Upper lobe of right lung (tissue), 1 donor: ENCODE measurements at places on chromosomes 4 and X.

GRCh38 chr4:8140915-8141314, 17.7 kb downstream of the ABLIM2 start:
- H3K27ac ChIP-seq: no peak overlapping the region
- peaks cover 8% of the 10 kb centered on the region for H3K4me1 ChIP-seq
- H3K4me3 ChIP-seq: no peak overlapping the region
- H3K36me3 ChIP-seq: no peaks in the 10 kb centered on the region
- no peak for DNase-seq

DNA sequence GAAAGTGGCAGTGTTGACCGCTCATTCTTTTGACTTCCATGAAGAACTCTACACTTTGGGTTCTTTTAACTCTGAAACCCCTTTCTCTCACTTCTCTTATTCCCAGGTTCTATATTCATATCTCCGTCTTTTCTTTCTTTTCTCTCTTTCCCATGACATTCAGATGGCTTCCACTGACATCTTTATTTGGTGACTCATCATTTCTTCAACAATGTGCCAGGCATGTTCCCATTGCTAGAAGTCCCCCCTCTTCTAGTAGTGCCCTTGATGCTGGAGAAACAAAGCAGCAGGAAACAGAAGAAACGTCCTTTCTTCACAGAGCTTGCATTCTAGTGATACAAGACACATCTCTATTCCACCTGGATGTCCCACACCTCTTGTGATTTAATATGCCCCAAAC, 33.3 kb downstream of the PKD2 start:
- no peak overlapping the region for H3K27ac ChIP-seq
- no peaks in the 10 kb centered on the region for H3K27me3 ChIP-seq
- DNase-seq: no peak
- H3K4me3 ChIP-seq: no peak overlapping the region
- no peaks in the 10 kb centered on the region for H3K4me1 ChIP-seq

DNA sequence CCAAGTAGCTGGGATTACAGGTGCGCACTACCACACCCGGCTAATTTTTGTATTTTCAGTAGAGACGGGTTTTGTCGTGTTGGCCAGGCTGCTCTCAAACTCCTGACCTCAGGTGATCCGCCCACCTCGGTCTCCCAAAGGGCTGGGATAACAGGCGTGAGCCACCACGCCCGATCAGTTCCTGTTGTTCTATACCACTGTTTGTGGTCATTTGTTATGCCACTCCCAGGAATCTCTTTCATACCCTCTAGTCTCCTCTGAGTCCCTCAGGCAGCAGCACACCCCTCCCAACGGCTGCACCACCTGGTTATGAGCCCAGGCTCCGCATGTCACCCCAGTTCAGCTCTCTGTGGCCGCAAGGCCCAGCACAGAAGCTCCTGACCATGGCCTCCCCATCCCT, 17.5 kb upstream of the CD99 start:
- H3K27me3 ChIP-seq: no peaks in the 10 kb centered on the region
- no peak overlapping the region for H3K4me3 ChIP-seq
- H3K36me3 ChIP-seq: no peaks in the 10 kb centered on the region

DNA sequence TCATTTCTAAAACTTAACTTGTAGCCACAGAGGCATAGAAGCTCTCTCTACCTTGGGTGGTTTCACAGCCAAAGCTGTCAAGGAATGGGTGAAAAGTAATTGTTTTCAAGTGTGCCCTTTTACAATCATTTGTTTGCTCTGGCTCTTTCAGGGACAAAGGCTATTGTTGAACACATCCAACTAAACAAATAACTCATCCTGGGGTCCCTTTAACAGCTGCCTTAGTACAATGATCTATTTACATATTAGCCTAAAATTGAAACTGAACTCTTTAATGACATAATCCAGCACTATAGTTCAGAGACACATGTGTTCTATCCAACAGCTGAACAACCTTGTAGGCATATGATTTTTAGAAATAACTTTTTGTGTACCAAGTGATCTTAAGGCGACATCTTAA, 3.7 kb downstream of the HHIP start:
- peaks cover 7% of the 10 kb centered on the region for H3K4me1 ChIP-seq
- H3K27ac ChIP-seq: no peak overlapping the region
- DNase-seq: no peak
- peak overlapping the region; percentile 50 for H3K4me3 ChIP-seq

DNA sequence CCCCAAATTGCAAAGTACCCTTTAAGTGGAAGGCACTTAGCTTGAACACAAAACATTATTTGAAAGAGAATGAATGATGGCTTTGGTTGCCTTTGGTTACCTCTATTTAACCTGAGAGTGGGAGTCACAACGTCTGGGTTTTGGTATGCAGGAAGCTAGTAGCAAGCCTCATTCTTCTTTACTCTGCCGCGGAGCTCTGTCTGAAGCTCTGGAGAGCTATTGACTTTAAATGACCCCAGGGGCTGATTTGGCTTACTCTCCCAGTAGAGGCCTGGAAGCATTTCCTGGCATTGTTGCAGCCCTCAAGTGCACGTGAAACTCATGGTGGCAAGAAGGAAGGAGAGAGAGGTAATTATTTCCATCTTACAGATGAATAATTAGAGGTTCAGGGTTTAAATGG, 81.8 kb upstream of the MAGEA4 start:
- no peak overlapping the region for H3K27ac ChIP-seq
- H3K4me1 ChIP-seq: no peaks in the 10 kb centered on the region
- no peak for DNase-seq
- no peaks in the 10 kb centered on the region for H3K36me3 ChIP-seq
- H3K4me3 ChIP-seq: no peak overlapping the region

- DNase-seq: no peak
- H3K27ac ChIP-seq: peak overlapping the region; percentile 8
- H3K4me3 ChIP-seq: no peak overlapping the region
- H3K4me1 ChIP-seq: peaks cover 4% of the 10 kb centered on the region
- no peaks in the 10 kb centered on the region for H3K36me3 ChIP-seq
- H3K27me3 ChIP-seq: no peaks in the 10 kb centered on the region
Observed at GRCh38 chr4:126071346-126072333, 756.9 kb downstream of the FAT4 start.

DNA sequence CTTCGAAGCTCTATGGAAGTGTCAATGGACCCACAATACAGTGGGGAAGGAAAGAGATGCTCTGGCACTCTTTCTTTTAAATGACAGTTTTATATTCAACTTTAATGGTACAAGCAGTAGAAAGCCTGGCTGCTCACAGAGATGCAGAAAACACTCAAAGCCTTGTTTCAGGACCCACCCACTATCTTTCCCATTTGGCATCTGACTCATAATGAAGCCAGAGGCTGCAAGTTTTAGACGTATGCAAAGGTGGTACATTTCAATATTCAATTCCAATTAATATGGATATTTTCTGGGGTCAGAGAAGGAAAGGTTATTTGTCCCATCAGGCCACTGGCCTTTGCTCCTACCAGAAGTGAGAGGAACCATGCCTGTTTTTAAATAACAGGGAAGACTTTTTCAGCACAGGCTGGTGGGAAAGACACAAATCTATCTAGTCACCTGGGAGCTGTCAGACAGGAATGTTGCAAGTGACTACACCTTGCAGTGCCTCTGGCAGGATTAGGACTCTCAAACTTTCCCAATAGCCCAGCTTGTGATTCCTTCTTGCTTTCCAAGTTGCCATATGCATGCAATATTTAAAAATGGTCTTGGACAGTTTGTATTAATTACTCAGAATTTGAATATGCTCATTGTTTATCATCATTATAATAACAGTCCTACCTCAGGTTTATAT, 70.0 kb upstream of the RAB40AL start:
- H3K4me3 ChIP-seq: no peak overlapping the region
- no peak overlapping the region for H3K27ac ChIP-seq
- no peaks in the 10 kb centered on the region for H3K27me3 ChIP-seq
- H3K36me3 ChIP-seq: no peaks in the 10 kb centered on the region
- no peak for DNase-seq
- H3K4me1 ChIP-seq: no peaks in the 10 kb centered on the region

- no peak overlapping the region for H3K4me3 ChIP-seq
- no peak overlapping the region for H3K27ac ChIP-seq
- no peaks in the 10 kb centered on the region for H3K4me1 ChIP-seq
Observed at GRCh38 chr4:101753721-101754120, 36.8 kb upstream of the BANK1 start.

DNA sequence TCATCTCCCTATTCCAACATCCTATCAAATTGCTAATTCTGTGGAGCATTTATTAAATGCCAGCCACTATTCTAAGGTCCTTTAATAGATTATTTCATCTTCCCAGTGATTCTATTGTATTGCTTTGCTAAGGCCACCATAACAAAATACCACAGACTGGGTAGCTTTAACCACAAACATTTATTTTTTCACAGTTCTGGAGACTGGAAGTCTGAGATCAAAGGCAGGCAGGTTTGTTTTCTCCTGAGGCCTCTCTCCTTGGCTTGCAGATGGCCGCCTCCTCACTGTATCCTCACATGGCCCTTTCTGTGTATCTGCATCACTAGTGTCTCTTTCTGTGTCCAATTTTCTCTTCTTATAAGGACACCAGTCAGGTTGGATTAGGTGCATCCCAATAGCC, 64.5 kb downstream of the CPE start:
- H3K27ac ChIP-seq: no peak overlapping the region
- H3K4me1 ChIP-seq: no peaks in the 10 kb centered on the region
- DNase-seq: no peak
- H3K27me3 ChIP-seq: no peaks in the 10 kb centered on the region

GRCh38 chr4:8393593-8394038, 46.9 kb downstream of the ACOX3 start:
- no peaks in the 10 kb centered on the region for H3K27me3 ChIP-seq
- H3K27ac ChIP-seq: peak overlapping the region; percentile 49
- peaks cover 17% of the 10 kb centered on the region for H3K4me1 ChIP-seq
- H3K4me3 ChIP-seq: no peak overlapping the region

GRCh38 chrX:25897758-25898157, 240.4 kb upstream of the MAGEB18 start:
- H3K36me3 ChIP-seq: no peaks in the 10 kb centered on the region
- DNase-seq: no peak
- H3K27me3 ChIP-seq: no peaks in the 10 kb centered on the region

GRCh38 chrX:149648932-149649331, 17.3 kb upstream of the TMEM185A start:
- no peaks in the 10 kb centered on the region for H3K27me3 ChIP-seq
- H3K4me1 ChIP-seq: no peaks in the 10 kb centered on the region
- H3K36me3 ChIP-seq: no peaks in the 10 kb centered on the region
- no peak overlapping the region for H3K27ac ChIP-seq
- no peak for DNase-seq
- no peak overlapping the region for H3K4me3 ChIP-seq

- no peak for DNase-seq
- no peaks in the 10 kb centered on the region for H3K27me3 ChIP-seq
- no peaks in the 10 kb centered on the region for H3K36me3 ChIP-seq
- H3K27ac ChIP-seq: no peak overlapping the region
- no peaks in the 10 kb centered on the region for H3K4me1 ChIP-seq
Observed at GRCh38 chrX:123084797-123085196, 99.3 kb upstream of the GRIA3 start.

DNA sequence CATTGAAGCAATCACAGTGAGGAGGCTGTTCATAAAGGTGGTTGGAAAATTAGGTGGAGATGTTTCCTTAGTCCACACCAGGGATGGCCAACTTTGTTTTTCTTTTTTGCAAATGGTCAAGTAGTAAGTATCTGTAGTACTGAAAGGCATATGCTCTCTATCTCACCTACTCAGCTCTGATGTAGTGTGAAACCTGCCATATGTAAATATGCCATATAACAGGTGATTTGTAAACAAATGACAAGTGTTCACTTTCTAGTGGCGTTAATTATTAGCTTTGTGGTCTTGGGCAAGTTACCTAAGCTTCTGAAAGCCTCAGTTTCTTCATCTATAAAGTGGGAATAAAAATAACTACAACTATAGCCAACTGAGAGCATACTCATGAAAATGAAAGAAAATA, 421.4 kb upstream of the LCORL start:
- no peaks in the 10 kb centered on the region for H3K27me3 ChIP-seq
- no peak for DNase-seq

- no peak overlapping the region for H3K27ac ChIP-seq
- H3K27me3 ChIP-seq: no peaks in the 10 kb centered on the region
- H3K36me3 ChIP-seq: no peaks in the 10 kb centered on the region
- DNase-seq: peak; percentile 63
Observed at GRCh38 chrX:107324493-107325310, 118.3 kb downstream of the DNAAF6 start.

GRCh38 chr4:79466621-79467020, 58.6 kb upstream of the GK2 start:
- no peaks in the 10 kb centered on the region for H3K4me1 ChIP-seq
- DNase-seq: no peak
- H3K36me3 ChIP-seq: no peaks in the 10 kb centered on the region
- H3K27me3 ChIP-seq: no peaks in the 10 kb centered on the region

GRCh38 chr4:996997-997374, 3.8 kb upstream of the SLC26A1 start:
- H3K27ac ChIP-seq: no peak overlapping the region
- DNase-seq: no peak
- H3K36me3 ChIP-seq: no peaks in the 10 kb centered on the region
- peaks cover 40% of the 10 kb centered on the region for H3K27me3 ChIP-seq
- H3K4me3 ChIP-seq: no peak overlapping the region

GRCh38 chr4:6963139-6963611, 53.5 kb downstream of the TBC1D14 start:
- no peaks in the 10 kb centered on the region for H3K27me3 ChIP-seq
- peaks cover 18% of the 10 kb centered on the region for H3K4me1 ChIP-seq
- H3K36me3 ChIP-seq: no peaks in the 10 kb centered on the region
- H3K27ac ChIP-seq: no peak overlapping the region
- DNase-seq: no peak
